Cerebellar cortex (tissue), 1 donor: ENCODE measurements at places on chromosomes 7 and 10.

DNA sequence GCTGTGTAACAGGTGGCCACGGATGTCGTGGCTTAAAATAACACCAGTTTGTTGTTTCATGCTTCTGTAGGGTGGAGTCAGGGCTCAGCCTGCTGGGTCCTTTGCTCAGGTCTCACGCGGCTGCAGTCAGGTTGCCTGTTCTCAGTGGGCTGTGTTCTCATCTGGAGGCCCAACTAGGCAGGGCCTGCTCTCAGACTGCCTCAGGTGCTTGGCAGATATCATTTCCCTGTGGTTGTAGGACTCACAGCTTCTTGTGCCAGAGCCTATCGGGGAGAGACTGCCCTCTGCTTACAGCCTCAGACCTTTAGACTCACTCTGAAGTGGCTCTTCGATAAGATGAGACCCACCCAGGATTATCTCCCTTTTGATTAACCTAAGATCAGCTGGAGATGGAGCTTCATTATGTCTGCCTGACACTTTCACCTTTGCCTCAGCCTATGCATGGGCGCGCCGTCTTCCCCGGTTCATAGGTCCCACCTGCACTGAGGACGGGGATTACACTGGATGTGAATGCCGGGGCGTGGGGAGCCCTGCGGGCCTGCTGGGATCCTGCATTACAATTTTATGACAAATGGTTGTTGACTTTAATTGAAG is 55.3 kb downstream of the INPP5A start:
- DNase-seq, result no peak

DNA sequence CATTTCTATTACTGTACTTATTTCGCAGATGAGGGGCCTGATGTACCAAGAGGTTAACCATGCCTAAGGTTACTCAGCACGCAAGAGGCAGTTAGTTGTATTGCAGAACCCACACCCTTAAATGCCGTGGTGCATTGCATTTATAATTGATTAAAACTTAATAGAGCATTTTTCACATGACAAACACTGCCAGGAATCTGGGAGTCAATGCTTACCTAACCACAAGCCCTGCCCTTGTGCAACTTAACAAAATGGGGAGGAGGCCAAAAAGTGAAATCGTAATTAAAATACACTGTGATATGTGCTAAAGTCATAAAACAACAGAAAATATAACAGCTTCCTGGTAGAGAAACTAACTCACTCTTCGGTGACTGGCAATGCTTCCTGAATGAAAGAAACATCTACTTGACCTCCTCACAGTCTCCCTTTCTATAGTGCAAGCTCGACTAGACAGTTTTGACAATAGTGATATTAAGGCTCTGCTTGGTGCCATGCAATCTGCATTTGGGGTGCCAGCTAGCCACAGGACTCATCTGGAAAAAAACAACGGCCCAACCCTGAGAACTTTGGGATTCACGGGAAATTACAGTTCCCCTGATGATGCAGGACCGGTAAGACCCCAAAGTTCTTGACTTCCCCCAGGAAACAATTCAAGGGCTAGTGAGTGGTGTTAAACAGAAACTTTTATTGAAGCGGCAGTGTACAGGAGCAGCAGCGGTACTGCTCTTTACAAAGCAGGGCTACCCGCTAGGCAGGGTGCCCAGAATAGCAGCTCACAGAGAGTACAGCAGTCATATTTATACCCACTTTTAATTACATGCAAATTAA is 612.4 kb downstream of the TNS3 start:
- no peak for DNase-seq

DNA sequence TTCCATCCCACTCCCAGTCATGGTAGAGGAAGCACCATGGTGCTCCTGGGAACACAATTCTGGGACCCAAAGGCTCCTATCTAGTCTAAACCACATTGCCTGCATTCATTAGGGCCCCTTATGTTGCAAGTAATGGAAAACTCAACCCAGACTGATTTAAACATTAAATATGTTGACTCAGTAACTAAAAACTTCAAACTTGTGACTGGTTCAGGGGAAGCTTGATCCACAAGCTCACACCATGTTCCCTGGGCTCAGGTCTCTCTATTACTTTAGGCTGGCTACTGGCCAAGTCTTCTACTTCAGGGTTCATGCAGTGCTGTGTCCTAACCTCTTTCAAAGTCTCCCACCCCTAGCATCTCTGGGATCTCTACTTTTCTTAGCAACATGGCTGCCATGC is 13.1 kb downstream of the WNT16 start:
- no peak for DNase-seq

DNA sequence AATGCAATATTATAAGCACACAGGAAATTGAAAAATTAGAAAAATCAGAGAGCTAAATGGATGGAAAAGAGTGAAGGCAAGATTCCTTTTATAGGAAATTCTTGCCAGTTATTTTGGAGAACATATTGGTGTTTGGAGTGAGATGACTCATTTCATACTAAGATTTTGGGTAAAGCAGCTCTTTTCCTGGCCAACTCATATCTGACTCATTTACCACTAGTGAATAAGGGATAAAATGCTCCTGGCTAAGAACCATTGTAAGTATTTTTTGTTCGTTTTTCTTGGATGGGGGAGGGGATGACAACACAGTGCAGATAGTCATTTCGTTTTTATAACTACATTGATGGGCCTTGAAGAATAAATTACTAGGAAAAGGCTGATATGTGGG is 139.3 kb downstream of the TWIST1 start:
- no peak for DNase-seq

GRCh38 chr10:131822013-131822691 is 78.7 kb upstream of the PPP2R2D start:
- DNase-seq, result no peak

DNA sequence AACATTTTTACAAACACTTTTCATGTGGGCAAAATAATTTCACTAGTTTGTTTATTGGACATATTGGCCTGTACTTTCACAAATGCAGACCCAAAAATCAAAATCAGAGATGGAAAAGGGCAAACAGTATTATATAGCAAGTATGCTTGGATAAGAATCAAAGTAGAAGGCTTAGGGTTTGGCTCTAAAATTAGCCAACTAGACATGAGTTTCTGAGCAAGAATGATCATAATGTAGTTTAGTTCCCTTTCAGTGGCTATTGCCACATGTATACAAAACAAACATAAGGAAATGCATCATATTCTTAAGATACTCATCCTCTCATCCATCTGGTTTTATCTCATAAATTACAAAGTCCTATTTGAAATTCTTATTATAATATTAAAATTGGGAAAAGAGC is 132.5 kb downstream of the IMMP2L start:
- no peak for DNase-seq

GRCh38 chr7:110205899-110206298 is 885.0 kb upstream of the LRRN3 start:
- DNase-seq, result no peak

GRCh38 chr7:113402005-113402404 is 283.7 kb upstream of the SMIM30 start:
- DNase-seq, result no peak

DNA sequence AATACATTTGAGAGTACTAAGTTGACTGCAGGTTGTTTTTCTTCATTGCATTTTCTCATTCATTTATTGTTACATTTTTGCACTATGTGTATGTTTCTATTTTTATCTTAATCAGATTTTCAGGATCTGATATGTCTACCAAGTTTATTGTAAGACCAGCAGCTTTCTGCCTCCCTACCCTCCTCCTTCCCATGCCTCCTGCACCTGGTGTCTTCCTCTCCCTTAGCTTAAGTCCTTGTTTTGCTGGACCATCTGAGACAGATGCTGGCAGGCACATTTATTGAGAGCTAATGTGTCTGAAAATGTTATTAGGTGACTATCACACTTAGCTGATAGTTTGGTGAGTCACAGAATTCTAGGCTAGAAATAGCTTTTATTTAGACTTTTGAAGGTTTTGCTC is 79.6 kb downstream of the ANLN start:
- DNase-seq, result no peak

GRCh38 chr7:155879592-155879991 is 67.3 kb upstream of the SHH start:
- DNase-seq, result no peak

- DNase-seq, result no peak
Measured at GRCh38 chr10:78115135-78115853, 81.6 kb downstream of the RPS24 start.

GRCh38 chr10:78332012-78332411 is 298.3 kb downstream of the RPS24 start:
- DNase-seq, result no peak

GRCh38 chr10:97390091-97390490 is 11.0 kb downstream of the RRP12 start:
- DNase-seq, result no peak

GRCh38 chr10:120970595-120971529 is 119.7 kb downstream of the WDR11 start:
- DNase-seq, result no peak

DNA sequence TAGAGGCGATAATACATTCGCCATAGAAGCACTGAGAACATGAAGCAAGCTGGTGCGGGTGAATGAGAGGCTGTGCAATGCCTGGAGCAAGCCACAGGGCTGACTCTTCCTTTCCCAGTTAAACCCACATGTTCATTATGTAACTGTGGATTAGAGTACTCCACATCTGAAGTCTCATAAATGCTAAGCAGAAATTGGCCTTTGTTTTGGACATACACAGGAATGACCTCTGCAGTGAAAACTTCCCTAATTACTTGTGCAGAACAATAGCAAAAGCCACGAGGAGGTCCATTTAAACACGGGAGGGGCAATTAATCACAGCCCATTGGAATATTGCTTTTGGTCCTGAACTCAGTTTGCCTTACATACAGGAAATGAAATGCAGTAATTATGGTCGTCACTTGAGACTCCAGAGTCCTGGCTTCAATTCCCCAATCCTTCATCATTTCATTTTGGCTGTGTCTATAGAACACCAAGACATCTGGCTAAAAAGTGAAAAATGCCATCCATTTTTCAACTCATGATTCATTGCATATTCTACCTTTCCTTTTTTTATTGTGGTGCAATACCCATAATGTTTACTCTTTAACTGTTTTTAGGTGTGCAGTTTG is 78.7 kb upstream of the CXCL12 start:
- no peak for DNase-seq

- DNase-seq, result no peak
Measured at GRCh38 chr7:12749746-12750145, 62.3 kb downstream of the ARL4A start.

GRCh38 chr10:84265418-84265817 is 20.6 kb downstream of the RGR start:
- no peak for DNase-seq

GRCh38 chr10:33743429-33743857 is 409.0 kb upstream of the NRP1 start:
- no peak for DNase-seq

- peak; percentile 68 for DNase-seq
Measured at GRCh38 chr10:72692994-72693781, 1.2 kb downstream of the MCU start.
